ENCODE measurements at places on chromosomes 16 and 17.

DNA sequence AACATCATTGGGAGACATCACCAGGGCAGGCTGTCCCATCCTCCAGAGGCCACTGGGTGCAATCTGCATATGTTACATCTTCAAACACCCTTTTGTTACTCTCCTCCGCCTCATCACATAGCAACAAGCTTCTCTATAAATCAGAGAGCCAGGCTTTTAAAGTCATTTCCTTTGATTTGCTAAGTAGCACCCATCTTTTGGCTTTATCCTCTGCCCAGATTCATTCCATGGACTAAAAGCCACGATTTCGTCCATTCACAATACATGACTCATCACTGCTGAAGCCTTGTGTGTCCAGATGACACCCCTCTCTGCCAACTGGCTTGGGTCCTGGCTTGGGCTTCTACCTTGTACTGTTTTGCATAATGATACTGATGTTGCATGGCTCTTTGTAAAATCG, 2.0 kb upstream of the KRT38 start:
- DNase-seq, result no peak

- DNase-seq, result no peak
Measured at GRCh38 chr16:23196539-23196938, 14.0 kb downstream of the SCNN1G start.

DNA sequence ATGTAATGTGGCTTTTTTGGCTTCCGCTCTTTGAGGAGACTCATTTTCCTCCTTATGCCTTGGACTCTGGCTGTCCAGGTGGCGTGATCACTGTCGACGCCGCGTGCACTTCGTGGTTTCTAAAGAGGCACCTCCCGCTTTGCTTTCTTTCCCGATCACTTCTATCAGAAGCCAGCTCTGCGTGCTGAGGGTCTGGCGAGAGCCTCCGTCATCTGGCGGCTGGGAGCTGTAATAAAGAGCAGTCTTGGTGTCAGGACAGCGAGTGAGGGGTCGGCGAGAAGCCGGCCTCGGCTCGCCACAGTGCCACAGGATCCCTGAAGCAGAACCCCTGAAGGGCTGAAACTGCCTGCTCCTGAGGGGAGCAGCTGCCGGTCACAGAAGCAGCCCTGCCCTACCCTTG, 7.4 kb downstream of the ZNF750 start:
- no peak for DNase-seq

DNA sequence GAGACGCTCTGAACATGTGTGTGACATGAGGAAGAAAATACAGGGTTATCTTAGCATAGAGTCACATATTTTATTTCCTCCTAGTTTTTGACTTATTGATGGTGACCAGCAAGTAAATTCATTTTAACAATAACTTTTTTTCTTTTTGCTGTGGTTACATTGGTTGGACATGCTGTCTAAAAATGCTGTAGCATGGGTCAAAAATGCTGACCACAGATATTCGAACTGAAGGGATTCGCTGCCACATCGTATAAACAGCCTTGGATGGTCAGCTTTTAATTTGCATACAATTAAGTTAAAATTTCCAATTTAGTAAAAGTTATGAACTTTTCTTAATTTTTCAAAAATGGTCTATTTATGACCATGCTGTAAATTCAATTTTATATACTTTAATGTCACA, 30.5 kb downstream of the RPGRIP1L start:
- DNase-seq, result no peak

GRCh38 chr17:79290726-79291125, 216.1 kb downstream of the ENGASE start:
- no peak for DNase-seq

DNA sequence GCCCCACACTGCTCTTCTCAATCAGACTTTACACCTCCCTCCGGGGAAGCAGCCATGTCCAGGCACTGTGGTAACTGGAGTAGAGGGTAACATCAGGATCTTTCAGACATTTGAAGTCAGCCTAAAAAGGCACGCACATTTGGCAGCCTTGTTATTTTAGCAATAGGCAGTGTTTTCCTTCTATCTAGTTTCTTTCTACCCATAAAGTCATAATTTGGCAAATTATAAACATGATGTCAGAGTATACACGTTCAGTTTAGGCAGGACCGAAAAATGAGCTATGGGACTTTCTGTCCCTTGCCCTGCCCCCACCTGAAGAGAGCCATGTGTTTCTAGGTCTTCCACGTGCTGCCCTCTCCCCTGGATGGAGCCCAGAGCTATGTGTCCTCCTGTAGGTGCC, 21.1 kb downstream of the NARF start:
- DNase-seq, result no peak

DNA sequence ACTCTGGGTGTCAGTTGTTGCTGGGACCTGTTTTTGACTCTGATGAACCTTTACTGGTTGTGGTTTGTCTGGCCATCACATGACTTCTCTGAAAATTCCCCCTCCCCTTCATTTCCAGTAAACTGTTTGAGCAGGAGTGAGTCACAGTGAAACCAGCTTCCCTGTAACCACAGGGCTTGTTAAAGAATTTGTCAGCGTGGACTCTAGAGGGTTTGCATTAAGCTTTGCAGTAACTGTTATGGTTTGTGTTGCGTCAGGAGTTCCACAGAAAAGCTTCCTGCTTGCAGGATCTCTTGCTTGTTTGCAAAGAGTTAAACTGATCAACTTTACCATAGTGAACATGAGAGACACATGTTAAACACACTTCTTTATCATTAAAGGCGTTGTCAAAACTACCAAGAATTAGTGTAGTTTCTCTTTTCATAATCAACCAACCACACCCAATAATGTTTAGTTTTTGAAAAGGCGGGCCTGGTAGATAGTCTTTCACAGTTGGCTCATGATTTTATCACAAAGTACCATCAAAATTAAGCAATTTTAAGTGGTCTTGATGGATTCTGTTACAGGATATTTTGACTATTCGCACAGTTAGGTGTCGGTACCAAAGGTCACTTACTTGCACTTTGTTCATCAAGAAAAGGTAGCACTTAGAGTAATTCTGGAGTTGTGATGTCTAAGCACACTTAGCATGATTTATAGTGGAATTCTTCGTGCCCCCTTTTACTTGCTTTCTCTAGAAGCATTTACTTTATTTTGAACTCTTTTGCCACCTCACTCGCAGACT, 79.3 kb downstream of the VMP1 start:
- peak; percentile 39 for DNase-seq

GRCh38 chr16:2815299-2815771, 1.7 kb upstream of the PRSS21 start:
- no peak for DNase-seq

GRCh38 chr16:12818326-12818725, 14.6 kb upstream of the CPPED1 start:
- DNase-seq, result no peak

DNA sequence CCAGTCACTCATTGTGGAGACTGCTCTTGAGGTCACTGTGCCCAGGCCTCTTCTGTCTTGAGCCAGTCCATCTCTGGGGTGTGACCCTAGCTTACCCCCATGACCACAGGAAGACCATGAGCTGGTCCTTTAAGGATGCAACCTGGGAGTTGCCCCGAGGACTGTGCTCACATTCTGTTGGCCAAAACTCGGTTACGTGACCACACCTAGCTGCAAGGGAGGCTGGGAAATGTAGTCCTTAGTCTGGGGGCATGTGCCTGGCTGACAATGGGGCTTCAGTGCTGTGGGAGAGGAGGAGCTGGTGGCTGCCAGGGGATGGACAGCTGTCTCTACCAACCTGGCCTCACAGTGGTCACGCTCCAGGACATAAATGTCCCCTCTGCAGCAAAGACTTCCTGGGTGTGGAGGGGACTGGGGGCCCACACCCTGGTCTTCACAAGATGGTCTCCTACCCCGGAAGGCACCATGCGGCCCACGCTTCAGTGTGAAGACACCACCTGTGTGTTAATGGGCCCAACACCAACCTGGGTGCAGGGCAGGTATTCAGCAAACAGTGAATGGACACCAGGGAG, 55.4 kb downstream of the JPH3 start:
- no peak for DNase-seq

- no peak for DNase-seq
Measured at GRCh38 chr16:75246504-75247205, 4.8 kb downstream of the BCAR1 start.
